ENCODE measurements at places on chromosomes 13 and 19. TPM values are rescaled to one million over a fixed set of nuclear protein-coding genes. Genes with fewer than 3 reads are reported as not detected.
A peak's percentile ranks its signal among the peaks of the same experiment; 100 is the strongest.

- peak; percentile 56 for DNase-seq
Observed at GRCh38 chr19:18736415-18737336, 53.2 kb downstream of the CRTC1 start.

GRCh38 chr13:99968521-99969452 lies 2.8 kb downstream of the ZIC5 start:
- DNase-seq: no peak

DNA sequence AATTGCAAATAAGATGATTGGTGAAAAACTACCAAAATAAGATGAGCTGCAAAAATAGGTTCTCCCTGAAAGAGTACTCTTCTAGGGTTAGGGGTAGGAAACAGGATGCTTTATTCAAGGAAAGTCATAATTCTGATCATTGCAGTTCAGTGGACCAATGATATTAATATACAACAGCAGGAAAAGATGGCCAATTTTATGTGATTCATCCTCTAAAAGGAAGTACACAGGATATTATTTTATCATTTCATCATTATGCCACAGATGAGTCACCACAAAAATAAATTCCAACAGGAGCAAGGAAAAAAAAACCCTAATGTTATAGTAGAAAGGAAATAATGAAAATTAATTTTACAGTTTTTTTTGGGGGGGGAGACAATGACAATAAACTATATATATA lies 205.0 kb downstream of the NALCN start:
- DNase-seq: no peak

DNA sequence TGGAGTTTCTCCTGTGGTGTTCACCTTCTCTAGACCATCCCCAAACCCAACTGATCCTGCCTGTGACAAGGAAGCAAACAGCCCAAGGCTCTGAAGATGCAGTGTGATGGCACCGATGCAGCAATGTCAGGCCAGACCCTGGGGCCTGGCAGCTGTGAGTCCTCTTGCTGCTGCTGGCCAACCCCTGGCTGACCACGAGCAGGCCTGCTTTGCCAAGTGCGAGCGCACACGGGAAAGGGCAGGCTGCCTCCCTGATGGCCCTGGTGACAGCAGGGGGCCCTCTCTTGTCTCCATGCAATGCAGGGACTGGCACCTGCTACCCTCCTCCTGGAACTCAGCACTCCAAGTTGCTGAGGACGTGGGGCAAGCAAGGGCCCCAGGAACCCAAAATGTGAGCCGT lies 5.4 kb upstream of the VSTM2B start:
- DNase-seq: no peak

DNA sequence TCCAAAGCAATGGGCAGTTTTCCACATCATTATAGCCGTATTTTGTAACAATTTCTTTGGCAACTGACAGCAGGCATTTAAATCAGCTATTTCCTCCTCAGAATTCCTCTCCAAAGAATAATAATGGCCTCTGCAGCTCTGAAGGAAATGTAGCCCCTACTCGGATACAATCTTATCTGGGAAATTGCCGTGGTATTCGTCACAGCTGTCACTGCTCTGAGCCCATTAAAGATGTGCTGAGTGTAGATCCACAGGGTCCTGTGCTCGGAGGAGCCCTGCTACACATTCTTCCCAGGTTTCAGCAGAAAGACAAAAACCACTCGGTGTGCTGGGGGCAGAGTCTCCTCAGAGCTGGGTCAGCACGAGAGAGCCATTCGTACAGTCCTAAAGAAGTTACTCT lies 33.1 kb downstream of the MZT1 start:
- no peak for DNase-seq

DNA sequence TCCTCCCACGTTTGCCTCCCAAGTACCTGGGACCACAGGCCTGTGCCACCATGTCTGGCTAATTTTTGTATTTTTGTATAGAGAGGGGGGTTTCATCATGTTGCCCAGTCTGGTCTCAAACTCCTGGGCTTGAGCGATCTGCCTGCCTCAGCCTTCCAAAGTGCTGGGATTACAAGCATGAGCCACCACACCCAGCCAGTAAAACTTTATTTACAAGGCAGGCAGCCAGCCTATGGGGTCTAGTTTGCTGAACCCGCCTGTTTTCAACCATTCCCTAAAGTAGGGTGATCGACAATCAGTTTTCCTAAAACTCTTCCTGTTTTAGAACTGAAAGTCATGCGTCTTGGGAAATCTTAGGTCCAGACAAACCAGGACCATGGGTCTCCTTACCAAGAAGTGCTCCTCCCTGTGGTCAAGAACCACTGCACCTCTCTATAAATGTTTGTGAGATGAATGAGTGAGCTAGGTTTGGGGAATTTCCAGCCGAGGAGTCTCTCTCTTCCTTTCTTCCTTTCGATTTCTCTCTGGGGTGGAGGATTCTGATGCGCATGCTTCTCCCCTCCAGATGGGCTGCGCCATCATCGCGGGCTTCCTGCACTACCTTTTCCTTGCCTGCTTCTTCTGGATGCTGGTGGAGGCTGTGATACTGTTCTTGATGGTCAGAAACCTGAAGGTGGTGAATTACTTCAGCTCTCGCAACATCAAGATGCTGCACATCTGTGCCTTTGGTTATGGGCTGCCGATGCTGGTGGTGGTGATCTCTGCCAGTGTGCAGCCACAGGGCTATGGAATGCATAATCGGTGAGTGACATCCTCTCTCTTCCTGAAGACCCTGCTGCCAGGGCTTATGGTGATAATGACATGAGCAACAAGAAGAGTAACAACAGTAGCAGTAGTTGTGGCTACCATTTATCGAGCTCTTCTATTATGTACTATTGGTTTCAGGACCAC lies 38.7 kb downstream of the ADGRE1 start:
- no peak for DNase-seq

- no peak for DNase-seq
Observed at GRCh38 chr19:10712045-10712444, 5.8 kb upstream of the DNM2 start.

- DNase-seq: no peak
Observed at GRCh38 chr13:46121597-46122163, 16.8 kb upstream of the CPB2 start.

- no peak for DNase-seq
Observed at GRCh38 chr13:44649104-44649428, 72.9 kb upstream of the TSC22D1 start.

DNA sequence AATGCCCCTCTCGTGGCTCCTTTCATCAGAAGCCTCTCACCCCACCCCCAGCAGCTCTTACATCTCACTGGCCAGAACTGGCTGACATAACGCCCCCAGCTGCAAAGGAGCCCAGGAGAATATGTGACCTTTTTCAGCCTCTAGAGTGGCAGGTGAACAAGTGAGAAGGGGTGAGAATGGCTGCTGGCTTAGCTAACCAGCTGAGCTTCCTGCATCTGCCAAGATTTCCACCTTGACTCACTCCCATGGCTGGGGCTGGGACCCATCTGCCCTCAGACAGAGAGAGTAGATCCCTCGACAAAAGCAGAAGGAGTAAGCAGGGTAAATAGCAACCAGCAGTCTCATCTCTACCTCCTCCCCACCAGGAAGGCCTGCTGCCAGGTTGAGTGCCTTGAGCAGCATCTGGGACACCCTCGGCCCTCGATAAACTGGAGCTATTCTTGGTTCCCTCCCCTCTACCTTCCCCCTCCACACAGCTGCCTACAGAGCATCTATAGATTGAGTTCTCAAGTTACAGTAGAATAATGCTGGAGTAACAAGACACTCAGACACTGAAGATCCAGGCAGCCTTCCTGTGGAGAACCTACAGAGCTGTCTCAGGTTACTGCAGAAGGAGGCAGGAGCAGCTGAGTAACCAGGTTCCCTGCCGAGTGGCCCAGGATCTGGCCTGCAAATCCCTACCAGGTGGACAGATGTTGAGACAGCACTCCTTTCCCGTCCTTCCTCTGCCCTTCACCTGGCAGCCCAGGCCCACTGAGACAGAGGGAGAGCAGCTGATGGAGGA lies 15.5 kb downstream of the KASH5 start:
- no peak for DNase-seq

DNA sequence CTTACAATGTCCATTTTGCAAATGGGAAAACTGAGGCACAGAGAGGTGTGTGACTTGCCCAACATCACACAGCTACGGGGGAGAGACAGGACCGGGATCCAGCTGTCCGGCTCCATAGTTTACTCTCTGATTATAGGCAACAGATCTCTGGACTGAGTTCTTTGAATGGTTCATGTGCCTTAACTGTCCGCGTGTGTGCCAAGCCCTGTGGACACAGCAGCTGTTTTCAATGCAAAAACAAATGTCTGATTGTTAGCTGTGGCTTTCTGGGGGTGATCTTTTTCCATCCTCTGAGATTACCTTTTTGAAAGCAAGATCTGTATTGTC lies 94.1 kb downstream of the KL start:
- DNase-seq: no peak

DNA sequence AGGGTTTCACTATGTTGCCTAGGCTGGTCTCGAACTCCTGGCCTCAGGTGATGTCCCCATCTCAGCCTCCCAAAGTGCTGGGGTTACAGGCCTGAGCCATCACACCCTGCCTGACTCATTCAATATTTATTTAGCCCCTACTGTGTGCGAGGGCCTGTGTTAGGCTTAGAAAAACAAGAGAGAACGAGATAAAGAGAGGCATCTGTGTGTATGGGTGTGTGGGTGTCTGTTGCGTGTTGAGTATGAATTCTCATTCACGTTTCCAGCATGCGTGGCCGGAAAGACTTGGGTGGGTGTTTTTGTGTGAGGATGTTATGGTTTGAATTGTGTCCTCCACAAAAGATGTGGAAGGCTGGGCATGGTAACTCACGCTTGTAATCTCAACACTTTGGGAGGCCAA lies 9.5 kb downstream of the GADD45B start:
- DNase-seq: no peak

DNA sequence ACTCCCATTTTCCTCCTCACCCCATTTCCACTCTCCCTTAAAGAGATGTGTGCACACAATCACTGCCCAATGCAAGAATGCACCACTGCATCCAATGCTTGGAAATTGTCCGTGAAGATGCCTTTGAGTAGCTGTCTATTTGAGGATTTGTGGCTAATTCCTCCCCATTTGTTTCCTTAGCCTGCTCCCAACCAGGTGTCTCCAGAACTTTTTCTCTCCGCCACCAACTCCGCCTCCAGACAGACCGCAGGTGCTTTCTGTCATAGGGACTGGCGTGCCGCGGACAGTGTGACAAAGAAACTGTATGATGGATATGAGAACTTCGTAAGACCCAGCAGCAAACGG lies 461 bp upstream of the TM9SF2 start:
- no peak for DNase-seq

DNA sequence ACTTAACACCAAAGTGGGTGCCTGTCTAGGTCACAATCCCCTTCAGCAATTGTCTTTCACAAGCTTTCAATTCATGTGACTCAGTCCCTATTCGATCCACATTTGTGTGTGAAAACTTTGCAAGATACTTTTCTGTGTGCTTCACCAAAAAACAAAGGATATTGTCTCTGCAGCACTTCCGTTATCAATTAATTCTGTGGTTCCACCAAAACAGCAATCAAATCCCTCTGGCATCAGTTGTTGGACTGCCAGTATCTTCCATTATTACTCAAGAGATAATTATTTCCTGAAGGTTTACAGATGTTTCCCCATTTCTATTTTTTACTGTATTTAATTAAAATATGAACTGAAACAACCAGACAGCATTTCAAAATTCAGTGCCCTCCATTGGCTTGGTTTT lies 481.4 kb downstream of the SUCLA2 start:
- no peak for DNase-seq

GRCh38 chr13:97743938-97744337 lies 209.5 kb upstream of the IPO5 start:
- DNase-seq: no peak

GRCh38 chr19:18789422-18789869 lies 1.7 kb downstream of the COMP start:
- no peak for DNase-seq

GRCh38 chr13:105936816-105937215 lies 598.6 kb downstream of the EFNB2 start:
- no peak for DNase-seq

DNA sequence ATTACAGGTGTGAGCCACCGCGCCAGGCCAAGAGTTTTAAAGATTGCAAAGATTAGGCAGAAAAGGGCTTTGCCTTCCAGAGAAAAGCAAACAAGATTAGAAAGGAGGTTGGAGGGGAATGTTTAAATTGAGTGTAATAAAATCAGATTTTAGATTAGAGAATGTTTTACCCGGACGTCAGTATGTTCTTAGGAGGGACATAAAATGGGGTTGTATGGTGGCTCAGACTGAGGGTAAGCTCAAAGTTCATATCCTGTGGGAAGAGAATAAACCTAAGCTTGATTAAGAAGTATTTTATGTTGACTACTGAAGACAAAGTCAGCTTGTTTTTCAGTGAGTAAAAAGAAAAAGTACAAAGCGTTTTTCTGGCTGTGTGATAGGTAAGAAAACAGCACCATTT lies 34.1 kb upstream of the ZNF681 start:
- DNase-seq: no peak

GRCh38 chr13:77431449-77431848 lies 104.1 kb upstream of the SCEL start:
- DNase-seq: no peak

- DNase-seq: peak; percentile 68
Observed at GRCh38 chr19:14107581-14108461, 9.7 kb downstream of the PRKACA start.

- DNase-seq: no peak
Observed at GRCh38 chr13:86080340-86080995, 281.2 kb upstream of the SLITRK6 start.

DNA sequence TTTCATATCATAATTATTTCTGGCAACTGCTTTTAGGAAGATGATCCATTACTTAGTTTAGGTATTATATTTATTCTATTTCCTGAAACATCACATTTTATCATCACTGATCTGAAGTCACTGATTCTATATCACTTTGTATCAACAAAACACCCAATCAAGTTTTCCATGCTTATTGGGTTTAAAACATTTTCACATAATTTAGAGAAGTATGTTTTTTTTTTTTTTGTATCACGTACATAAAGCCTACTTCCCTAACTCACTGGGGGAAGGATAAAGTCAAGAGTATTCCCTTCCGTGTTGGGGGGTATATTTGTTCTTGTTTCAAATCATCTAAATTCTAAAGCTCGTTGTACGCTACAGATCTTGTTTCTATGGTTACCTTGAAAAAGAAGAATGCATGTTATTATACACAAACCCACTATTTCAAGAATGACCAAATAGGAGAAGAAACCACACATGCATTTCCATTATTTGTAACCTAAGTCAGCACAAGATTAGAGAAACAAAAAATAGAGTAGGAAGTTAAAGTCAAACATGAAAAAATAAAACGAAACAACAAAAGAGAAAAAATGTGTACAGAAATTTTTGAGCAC lies 637.2 kb upstream of the MIR17HG start:
- DNase-seq: no peak

DNA sequence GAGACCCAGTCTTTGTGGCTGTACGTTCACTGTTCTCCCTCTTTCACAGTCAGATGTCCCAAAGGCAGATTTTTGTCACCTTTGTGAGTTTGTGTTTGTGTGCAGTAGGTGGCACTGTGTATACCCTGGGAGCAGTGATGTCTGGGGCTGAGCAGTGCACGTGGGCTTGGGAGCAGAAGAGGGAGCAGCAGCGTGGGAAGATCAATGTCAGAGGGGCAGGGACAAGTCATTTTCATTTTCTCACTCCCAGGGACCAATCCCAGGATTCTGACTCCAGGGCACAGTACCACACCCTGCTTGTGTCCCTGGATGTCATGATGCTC lies 2.0 kb upstream of the PSG6 start:
- DNase-seq: no peak

The TTC9B gene
- total RNA-seq: not detected

The MTIF3 gene
- 61.1 TPM for total RNA-seq

The VN1R4 gene
- not detected for total RNA-seq

The PROZ gene
- not detected for total RNA-seq

The PSG6 gene
- total RNA-seq: not detected

The RNF126 gene
- 25.2 TPM for total RNA-seq

The CATSPERD gene
- total RNA-seq: not detected

The LILRB2 gene
- 1.2 TPM for total RNA-seq

The IGFLR1 gene
- 2.5 TPM for total RNA-seq

Measured in psoas muscle (tissue), 8 donors.